Activated CD8-positive, alpha-beta memory T cell treated with anti-CD3 and anti-CD28 coated beads for 1 hour (primary cell): ENCODE measurements at places on chromosomes 1 and 21.

DNA sequence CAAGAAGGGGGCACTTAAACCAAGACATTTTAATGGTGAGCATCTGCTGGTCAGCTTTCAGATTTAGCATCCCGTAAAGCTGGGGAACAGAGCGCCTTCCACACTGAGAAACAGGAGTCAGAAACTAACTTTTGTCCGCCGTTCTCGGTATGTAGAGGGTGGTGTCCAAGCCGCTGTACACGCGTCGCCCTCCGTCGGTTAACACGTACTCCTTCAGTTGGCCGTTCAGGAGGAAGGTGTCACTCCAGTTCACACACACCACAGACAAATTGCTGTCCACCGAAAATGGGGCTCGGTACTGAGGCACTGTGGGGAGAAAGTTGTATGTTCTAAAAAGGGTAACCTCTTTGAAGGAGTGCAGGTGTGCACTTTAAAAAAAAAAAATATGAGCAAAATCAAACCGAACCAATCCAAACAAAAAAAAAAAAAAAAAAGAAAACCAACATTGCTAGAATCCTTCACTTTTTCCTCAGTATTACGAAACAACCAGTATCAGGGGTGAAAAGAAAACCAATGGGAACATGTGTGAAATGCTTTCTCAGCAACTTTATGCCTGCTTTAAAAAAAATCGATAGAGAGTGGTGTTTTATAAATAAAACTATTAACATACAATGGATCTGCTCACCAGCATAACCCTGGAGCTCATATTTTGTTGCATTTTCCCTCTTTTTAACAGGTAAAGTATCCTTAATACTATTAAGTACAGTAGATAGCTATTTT, 73.5 kb downstream of the KCTD3 start:
- DNase-seq, result no peak

DNA sequence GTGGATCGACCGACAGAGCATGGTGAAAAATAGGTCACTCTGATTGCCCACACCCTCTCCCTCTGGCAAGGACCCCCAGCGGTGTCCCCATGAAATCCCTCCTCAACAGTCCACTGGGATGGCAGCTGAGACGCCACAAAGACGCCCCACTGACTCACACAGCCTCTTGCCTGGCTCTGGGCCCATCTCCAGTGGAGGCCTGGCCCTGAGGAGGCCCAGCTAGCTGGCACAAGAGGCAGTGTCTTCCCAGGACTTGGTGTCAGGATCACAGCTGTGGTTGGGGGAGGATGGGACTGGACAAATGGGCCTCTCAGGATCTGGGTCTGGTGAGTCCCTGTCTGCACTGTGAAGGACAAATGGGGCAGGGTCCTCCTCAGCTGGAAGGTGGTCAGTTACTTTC, 4.6 kb downstream of the ALX3 start:
- DNase-seq, result no peak

GRCh38 chr1:199733125-199733524, 294.4 kb upstream of the NR5A2 start:
- DNase-seq, result no peak

DNA sequence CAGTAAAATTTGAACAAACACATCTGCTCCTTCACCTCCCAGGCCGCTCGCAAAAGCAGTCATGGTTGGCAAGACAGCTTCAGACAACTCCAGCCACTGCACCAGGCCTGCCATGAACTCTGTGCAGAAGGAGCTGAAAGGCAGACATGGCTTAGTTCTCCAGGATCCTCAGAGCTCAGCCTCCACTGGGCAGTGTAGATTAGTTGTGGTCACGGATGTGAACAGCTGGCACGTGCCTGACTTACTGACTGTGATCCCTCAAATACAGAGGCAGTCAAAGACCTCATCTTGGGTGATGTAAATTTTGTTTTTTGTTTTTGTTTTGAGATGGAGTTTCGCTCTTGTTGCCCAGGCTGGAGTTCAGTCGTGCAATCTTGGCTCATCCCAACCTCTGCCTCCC, 28.4 kb downstream of the TMCO4 start:
- DNase-seq, result no peak

DNA sequence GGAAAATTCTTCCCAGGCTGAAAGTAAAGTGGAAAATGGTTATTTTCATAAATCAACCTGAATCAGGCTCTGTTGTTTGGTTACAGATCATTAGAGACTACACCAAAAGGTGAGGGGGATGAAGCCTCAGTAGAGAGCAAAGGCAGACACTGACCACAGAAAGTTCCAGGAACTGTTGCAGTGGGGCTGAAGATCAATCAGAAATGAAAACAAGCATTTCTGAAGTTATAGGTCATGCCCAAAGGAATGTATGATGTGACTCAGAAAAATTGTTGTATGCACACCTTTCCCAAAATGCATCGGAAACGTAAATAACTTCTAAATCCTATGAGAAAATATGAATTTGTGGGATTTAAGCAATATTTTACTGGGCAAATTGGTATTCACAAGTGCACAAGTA, 63.3 kb downstream of the FYB2 start:
- DNase-seq, result no peak

GRCh38 chr1:12173631-12174121, 6.9 kb downstream of the TNFRSF1B start:
- DNase-seq, result peak; percentile 96

DNA sequence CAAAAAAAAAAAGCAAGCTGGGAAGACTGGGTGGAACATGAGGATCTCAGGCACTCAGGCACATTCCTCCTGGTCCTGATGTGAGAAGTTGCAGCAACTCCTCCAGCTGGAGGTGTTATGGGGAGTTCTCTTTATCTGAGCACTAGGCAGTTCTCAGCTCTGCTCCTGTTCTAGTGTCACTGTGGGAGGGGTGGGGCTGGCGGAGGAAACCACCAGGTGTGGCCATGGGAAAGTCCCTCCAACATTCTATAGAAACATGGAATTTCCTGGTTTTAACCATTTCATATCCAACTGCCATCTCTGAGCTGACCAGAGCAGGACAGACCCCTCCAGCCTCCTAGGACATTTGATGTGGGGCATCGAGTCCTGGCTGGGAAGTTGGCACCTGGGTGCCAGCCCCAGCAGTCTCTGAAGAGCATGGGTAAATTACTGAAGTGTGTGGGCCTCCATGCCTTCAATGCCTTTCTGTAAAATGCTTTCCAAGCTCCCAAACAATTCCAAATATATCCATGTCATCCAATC, 804 bp upstream of the IKBKE start:
- no peak for DNase-seq

GRCh38 chr1:70385477-70385876, 25.6 kb upstream of the CTH start:
- DNase-seq, result no peak

- no peak for DNase-seq
Measured at GRCh38 chr1:48236716-48237470, 14.4 kb downstream of the SLC5A9 start.

DNA sequence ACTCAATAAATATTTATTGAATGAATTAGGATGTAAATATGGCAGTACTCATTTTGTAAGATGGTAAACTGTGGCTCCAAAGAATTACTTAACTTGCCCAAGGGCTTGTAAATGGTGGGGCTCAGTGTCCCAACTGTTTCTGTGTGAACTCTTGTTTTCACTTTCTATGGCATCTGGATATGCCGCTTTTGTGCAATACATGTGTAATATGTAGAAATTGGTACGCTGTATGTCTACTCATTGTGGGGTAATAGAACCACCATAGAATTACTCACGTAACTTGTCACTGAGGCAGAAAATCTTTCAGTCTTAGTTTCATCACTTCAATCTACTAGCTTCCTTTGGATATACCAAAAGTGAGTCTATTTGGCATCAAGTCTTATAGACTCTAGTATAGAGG, 977 bp downstream of the PRPF3 start:
- no peak for DNase-seq

- no peak for DNase-seq
Measured at GRCh38 chr1:116751146-116751545, 3.1 kb upstream of the CD2 start.

DNA sequence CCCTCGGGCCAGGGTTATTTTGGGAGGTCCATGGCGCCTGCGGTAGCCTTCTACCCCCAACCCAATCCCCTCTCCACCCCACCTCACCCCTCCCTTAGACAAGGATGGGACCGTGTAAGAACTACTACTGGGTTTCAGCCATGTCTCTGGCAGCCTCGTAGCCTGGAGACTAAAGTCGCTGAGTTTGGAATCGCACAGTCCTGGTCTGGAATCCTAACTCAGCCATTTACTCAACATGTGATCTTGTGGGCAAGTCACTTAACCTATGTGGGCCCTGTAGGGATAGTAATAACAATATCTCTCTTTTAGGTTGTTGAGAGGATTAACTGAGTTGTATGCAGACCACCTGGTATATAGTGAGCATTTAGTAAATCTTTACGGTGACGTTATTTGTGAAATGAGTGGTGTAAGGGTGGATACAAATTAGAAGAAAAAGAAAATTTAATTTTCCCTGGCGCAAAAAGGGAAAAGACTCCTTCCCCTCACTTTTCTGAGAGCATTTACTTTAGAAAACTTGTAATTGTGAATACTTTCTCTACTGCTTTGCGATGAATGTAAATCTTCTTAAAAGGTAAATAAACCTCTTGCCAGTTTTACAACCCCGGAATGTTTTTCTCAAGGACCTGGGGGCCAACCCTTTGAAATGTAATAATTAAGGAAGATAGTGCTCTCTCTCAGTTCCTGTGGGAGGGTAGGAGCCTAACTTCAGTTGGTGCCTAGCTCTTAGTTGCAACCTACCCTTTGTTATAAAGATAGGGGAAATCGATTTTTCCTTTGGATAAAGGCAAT, 615 bp upstream of the MRPS15 start:
- no peak for DNase-seq

- DNase-seq, result no peak
Measured at GRCh38 chr1:225875044-225875815, 7.0 kb downstream of the TMEM63A start.

GRCh38 chr1:68294367-68295066, 62.2 kb upstream of the WLS start:
- DNase-seq, result no peak

DNA sequence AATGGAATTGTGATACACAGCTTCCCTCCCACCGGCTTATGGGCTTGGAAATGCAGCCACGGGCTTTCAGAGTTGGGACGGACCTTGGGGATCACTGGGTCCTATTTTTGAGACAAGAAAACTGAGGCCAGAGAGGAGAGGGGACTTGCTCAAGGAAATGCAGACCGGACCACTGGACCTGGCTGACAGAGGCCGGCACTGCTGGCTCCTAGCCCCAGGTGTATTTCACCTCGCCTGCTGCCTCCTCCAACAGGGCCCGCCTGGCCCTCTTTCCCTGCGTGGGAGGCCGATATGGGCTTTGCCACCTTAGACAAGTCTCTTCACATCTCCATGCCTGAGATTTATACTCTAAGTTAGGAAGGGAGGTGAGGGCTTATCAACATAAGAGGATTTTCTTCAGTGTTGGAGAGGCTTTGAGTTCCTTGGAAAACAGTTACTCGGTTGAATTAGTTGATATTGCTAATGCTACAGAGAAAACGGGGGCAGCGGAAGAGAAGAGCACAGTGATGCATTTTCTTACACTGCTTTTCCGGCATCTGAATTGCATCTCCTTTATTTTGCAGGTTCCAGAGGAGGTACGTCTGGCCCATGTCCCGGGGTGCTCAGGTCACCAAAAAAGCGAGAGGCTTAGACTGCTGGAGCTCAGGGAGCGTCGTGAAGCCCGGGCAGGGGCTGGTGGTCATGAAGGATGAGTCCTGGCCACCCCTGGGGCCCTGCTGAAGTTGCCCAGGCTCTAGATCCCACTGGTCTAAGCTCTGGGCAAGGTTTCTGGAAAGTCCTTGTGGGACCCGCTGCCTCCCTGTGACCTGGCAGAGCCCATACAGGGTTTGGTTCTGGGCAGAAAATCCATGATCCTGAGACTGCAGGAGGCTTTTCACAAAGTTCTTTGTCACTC, 44.7 kb downstream of the CAPN2 start:
- no peak for DNase-seq

DNA sequence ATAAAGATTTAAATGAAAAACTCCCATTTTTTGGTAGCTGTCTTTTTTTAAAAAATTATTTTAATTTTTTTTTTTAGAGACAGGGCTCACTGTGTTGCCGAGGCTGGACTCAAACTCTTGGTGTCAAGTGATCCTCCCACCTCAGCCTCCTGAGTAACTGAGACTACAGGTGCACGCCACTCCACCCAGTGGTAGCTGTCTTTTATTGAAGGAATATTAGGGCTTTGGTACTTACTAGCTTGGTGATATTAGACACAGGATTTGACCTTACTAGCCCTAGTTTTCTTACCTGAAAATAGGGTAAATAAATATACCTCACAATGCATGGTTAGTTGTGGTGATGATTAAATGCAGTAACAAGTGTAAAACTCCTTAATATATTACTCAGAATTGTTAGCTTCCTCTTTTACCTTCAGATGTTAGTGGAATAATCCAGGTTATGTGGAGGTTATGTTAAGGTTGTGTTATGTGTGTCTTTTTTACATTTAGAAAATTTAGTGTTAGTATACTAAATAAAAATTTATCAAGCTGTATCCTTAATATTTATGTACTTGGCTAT, 66.8 kb downstream of the PHACTR4 start:
- no peak for DNase-seq

GRCh38 chr1:56461158-56462127, 117.9 kb downstream of the PLPP3 start:
- no peak for DNase-seq

GRCh38 chr1:21126324-21126723, 50.4 kb downstream of the EIF4G3 start:
- DNase-seq, result no peak

DNA sequence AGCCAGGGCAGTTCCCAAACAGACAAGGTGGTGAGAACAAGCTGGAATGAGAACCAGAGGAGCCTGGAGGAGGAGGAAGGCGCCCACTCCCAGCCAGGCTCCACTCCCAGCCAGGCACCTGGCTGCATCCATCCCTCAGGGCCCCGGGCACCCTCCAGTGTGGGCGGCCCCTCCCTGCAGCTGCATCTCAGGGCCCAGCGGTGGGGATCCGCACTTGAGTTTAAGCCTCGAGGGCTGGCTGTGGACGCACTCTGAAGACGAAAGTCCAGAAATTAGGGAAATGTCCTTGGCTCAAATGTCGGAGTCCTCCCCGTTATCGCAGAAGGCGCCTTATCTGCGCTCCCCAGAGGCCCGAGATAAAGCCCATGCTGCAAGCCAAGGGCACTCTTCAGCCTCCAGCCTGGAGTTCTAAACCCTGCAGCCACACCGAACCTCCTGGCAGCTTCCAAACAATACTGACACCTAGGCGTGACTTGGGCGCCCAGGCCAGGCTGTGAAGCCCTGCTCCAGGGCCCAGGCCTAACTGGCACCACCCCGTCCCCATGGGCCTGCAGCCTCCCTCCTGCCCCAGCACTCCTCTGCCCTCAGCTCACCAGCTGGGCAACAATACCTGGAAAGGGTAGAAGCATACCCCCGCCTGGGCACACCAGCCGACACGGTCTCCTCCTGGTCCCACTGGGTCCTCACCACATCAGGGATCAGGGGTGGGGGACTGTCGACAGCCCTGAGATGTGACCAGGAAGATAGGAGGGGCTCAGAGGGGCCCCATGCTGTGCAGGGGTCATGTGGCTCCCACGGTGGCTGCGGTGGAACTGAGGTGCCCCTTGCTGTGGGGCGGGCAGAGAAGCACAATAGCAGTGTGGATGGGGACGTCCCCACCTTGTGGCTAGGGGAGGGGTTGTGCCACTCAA, 184.8 kb upstream of the VAMP3 start:
- no peak for DNase-seq

GRCh38 chr1:24167008-24167407, 20.1 kb downstream of the IFNLR1 start:
- DNase-seq, result no peak
